ENCODE measurements at places on chromosomes 5 and 9.

GRCh38 chr9:12973710-12974109 lies 198.9 kb downstream of the LURAP1L start:
- no peaks in the 10 kb centered on the region for H3K36me3 ChIP-seq
- H3K4me1 ChIP-seq = peaks cover 17% of the 10 kb centered on the region
- no peaks in the 10 kb centered on the region for H3K27me3 ChIP-seq
- no peak overlapping the region for H3K4me3 ChIP-seq

- no peak overlapping the region for H3K4me3 ChIP-seq
- H3K27me3 ChIP-seq = no peaks in the 10 kb centered on the region
Measured at GRCh38 chr9:36716496-36716895, 143.8 kb downstream of the MELK start.

DNA sequence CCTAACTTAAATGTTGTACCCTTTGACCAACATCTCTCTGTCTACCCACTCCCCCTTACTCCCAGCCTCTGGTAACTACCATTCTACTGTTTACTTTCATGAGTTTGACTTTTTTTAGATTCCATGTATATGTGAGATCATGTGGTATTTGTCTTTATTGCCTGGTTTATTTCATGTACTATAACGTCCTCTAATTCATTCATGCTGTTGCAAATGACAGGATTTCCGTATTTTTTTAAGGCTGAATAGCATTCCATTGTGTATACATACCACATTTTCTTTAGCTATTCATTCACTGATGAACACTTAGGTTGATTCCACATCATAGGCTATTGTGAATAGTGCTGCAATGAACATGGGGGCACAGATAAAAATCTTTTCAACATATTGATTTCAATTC lies 11.8 kb upstream of the NDUFB6 start:
- no peaks in the 10 kb centered on the region for H3K4me1 ChIP-seq
- H3K4me3 ChIP-seq = no peak overlapping the region
- no peaks in the 10 kb centered on the region for H3K36me3 ChIP-seq
- no peaks in the 10 kb centered on the region for H3K27me3 ChIP-seq

GRCh38 chr5:14908172-14908571 lies 36.6 kb upstream of the ANKH start:
- no peak overlapping the region for H3K27ac ChIP-seq
- no peaks in the 10 kb centered on the region for H3K27me3 ChIP-seq
- no peak overlapping the region for H3K4me3 ChIP-seq

- DNase-seq = no peak
- no peak overlapping the region for H3K27ac ChIP-seq
- no peak overlapping the region for H3K4me3 ChIP-seq
- no peaks in the 10 kb centered on the region for H3K4me1 ChIP-seq
Measured at GRCh38 chr5:154418344-154418820, 27.4 kb upstream of the SAP30L start.

DNA sequence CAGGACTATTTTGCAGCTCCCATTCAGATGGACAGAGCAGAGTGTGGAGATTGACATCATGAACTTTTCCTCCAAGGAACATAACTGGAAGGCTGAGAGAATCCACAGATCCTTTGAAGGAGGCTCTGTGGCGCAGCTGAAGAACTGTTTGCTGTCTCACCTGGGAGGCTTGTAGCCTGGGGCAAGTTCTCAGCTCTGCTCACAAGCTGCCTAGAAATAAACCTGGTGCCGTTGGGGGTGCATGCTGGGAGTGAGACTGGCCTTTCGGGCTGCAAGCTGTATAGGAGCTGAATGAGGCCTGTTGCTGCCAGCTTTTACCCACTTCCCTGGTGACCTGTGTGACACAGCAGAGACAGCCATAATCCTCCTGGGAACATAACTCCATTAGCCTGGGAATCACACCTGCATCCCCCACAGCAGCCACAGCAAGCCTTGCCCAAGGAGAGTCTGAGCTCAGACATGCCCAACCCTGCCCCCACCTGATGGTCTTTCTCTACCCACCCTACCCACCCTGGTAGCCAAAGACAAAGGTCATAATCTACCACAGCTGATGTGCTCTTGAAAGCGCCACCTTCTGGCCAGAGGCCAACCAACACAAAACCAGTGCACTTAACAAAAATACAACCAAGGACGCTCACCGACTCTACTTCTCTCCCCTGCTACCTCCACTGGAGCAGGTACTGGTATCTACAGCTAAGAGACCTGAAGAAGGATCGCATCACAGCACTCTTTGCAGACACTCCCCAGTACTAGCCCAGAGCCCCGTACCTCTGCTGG lies 205.1 kb upstream of the MRPS30 start:
- H3K4me3 ChIP-seq = no peak overlapping the region
- no peak for DNase-seq
- no peaks in the 10 kb centered on the region for H3K4me1 ChIP-seq
- no peak overlapping the region for H3K27ac ChIP-seq
- H3K27me3 ChIP-seq = no peaks in the 10 kb centered on the region
- no peaks in the 10 kb centered on the region for H3K36me3 ChIP-seq
